ENCODE measurements at places on chromosomes 2 and 18.

DNA sequence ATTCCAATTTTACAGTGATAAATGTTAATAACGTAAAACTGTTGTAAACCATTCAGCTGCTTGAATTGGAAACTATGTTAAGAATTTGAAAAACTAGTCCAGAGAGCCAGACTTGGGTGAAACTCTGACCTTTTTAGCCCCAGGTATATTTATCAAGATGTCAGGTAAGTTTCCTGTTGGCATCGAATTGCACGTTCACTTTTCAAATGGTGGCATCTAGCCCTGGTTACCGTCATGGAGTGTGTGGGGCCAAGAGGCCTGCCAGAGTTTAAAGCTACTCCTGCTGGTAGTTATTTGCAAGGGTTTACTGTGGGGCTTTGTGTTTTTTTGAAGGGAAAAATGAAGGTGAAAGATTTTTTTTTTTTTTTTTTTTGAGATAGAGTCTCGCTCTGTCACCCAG is 109.9 kb downstream of the WDSUB1 start:
- DNase-seq = no peak

DNA sequence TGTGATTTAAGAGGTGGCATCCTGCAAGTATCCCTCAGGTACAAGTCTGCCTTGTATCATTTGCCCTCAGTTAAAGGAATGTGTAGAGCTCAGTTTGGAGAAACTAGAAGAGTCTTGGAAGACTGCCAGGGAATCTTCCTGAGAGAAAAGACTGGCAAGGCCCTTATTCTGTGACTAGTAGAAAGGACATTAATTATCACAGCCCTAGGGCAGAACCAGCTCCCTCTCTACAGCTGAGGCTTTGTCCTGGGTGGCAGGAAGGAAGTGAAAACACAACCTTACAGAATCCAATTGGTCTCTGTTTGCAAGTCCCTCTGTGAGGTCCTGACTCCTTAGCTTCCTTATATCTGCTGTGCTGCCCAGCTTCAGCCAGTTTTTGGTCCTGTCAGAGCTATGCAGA is 385.9 kb upstream of the CYRIA start:
- DNase-seq = no peak

DNA sequence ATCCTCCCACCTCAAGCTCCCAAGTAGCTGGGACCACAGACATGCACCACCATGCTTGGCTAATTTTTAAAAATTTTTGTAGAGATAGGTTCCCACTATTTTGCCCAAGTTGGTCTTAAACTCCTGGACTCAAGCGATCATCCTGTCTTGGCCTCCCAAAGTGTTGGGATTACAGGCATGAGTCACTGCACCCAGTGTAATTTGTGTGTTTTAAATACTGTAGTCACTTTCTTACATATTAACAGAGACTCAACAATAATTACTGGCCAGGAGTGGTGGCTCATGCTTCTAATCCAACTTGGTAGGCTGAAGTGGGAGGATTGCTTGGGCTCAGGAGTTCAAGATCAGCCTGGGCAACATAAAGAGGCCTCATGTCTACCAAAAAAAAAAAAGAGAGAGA is 293.0 kb downstream of the RDH14 start:
- DNase-seq = no peak

- DNase-seq = no peak
These were observed 684 bp upstream of the ZCCHC2 start for GRCh38 chr18:62522178-62522503.

DNA sequence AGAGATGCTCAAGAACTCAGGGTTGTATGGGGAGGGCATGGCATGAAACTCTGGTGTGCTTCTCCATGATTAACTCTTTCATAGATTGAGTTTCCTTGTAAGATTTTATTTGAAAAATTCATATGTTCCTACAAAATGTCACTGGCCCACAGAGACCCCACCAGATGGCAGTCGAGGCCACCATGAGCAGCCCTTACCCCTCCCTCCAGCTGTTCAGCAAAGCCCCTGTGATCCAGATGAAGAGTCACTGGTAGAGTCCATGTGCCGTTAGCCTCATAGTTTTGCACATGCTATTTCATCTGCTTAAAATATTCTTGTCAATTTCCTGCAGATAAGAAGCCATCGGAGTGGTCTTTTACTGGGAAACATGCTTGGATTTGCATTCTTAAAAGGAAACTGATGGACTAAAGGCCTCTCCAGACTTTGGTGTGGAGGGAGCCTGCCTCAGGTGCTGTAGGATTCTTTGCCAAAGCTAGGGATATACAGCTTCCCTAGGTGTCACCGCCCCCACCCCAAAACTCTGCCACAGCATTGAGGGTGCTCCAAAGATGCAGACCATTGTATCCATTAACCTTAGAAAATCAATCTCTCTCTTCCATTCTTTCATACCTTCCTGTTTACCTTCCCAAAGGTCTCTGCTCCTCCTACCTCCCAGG is 18.8 kb downstream of the ZNF385B start:
- DNase-seq = no peak

GRCh38 chr18:11674119-11674518 is 14.9 kb upstream of the GNAL start:
- DNase-seq = no peak

GRCh38 chr2:152036611-152037469 is 62.0 kb downstream of the CACNB4 start:
- peak; percentile 19 for DNase-seq
